ENCODE measurements at places on chromosomes 1 and 21.
A peak's percentile ranks its signal among the peaks of the same experiment; 100 is the strongest.

GRCh38 chr21:15119486-15119885, 54.7 kb upstream of the NRIP1 start:
- DNase-seq: no peak
- H3K27me3 ChIP-seq: no peaks in the 10 kb centered on the region
- no peak overlapping the region for H3K4me3 ChIP-seq
- H3K4me1 ChIP-seq: peaks cover 14% of the 10 kb centered on the region
- H3K27ac ChIP-seq: no peak overlapping the region

DNA sequence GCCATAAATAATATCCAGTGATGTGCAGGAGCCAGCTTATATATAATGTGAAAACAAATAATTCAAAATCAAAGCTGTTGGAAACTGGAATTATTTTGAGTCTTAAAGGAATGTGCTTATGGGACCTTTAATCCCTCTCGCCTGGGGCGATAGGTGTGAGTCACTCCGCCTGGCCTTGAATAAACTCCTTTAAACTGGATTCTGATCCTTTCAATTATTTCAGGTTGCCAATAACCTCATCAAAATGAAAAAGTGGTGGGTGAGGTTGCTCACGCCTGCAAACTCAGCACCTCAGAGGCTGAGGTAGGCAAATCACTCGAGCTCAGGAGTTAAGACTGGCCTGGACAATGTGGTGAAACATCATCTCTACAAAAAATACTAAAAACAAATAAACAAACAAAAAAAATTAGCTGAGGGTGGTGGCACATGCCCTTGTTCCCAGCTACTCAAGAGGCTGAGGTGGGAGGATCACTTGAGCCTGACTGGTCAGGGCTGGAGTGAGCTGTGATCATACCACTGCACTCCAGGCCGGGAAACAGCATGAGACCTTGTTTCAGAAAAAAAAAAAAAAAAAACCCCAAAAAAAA, 11.4 kb upstream of the SLC2A5 start:
- H3K27ac ChIP-seq: no peak overlapping the region
- no peaks in the 10 kb centered on the region for H3K27me3 ChIP-seq
- no peaks in the 10 kb centered on the region for H3K36me3 ChIP-seq
- H3K4me1 ChIP-seq: peaks cover 50% of the 10 kb centered on the region
- no peak overlapping the region for H3K4me3 ChIP-seq

- no peak overlapping the region for H3K27ac ChIP-seq
- H3K27me3 ChIP-seq: no peaks in the 10 kb centered on the region
- no peaks in the 10 kb centered on the region for H3K4me1 ChIP-seq
- no peaks in the 10 kb centered on the region for H3K36me3 ChIP-seq
- no peak for DNase-seq
- H3K4me3 ChIP-seq: no peak overlapping the region
Observed at GRCh38 chr21:25563361-25564116, 43.7 kb downstream of the MRPL39 start.

DNA sequence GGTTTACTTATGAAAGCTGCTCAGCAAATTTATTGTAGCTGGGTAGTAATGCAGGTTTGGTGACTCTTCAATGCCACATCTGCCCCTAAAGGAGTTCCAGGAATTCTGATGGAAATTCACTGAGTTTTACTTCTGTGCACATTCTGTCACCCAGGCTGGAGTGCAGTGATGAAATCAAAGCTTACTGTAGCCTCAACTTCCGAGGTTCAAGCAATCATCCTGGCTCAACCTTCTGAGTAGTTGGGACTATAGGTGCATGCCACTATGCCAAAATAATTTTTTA, 150.6 kb upstream of the RUNX1 start:
- no peak for DNase-seq
- no peak overlapping the region for H3K4me3 ChIP-seq
- H3K36me3 ChIP-seq: no peaks in the 10 kb centered on the region
- H3K4me1 ChIP-seq: peaks cover 17% of the 10 kb centered on the region
- no peak overlapping the region for H3K27ac ChIP-seq

GRCh38 chr1:56196839-56197238, 382.5 kb downstream of the PLPP3 start:
- no peaks in the 10 kb centered on the region for H3K27me3 ChIP-seq
- no peak overlapping the region for H3K4me3 ChIP-seq
- no peaks in the 10 kb centered on the region for H3K36me3 ChIP-seq
- H3K4me1 ChIP-seq: peaks cover 29% of the 10 kb centered on the region
- no peak overlapping the region for H3K27ac ChIP-seq

DNA sequence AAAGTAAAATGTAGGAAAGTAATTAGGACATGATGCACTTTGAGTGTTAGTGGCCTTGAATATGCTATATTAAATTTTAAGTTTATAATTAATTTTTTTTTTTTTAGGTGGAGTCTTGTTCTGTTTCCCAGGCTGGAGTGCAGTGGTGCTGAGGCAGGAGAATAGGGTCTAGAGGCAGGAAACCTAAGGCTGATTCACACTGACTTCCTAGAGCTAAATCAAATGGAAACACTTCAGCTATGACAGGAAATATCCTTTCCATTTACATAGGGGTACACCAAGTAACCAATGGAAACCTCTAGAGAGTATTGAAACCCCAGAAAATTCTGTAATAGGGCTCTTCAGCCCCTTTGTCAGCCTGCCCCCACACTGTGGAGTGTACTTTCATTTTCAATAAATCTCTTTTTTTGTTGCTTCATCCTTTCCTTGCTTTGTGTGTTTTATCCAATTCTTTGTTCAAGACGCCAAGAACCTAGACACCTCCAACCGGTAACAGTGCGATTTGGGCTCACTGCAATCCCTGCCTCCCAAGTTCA, 17.9 kb upstream of the THRAP3 start:
- peaks cover 23% of the 10 kb centered on the region for H3K4me1 ChIP-seq
- H3K36me3 ChIP-seq: no peaks in the 10 kb centered on the region
- H3K4me3 ChIP-seq: no peak overlapping the region
- no peak for DNase-seq
- no peaks in the 10 kb centered on the region for H3K27me3 ChIP-seq

DNA sequence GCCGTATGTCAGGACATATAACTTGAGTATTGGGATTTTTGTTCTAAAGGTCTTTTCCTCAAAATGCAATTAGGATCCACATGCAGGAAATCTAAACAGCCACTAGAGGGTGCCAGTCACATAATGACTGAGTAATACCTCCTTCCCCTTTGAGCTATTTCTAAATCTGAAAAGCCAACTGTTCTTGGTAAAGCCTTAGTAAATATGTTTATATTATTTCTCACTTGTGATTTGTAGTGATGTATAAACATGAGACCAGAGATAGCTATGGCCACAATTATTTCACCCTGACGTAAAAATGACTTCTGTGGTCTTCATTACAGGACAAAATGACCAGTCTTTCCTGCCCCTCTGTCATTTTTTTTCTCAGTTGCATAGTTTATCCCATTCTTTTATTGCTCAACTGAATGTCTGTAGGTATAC, 41.0 kb upstream of the DR1 start:
- no peaks in the 10 kb centered on the region for H3K4me1 ChIP-seq
- H3K27me3 ChIP-seq: no peaks in the 10 kb centered on the region
- DNase-seq: no peak
- no peak overlapping the region for H3K4me3 ChIP-seq
- H3K27ac ChIP-seq: no peak overlapping the region
- no peaks in the 10 kb centered on the region for H3K36me3 ChIP-seq

DNA sequence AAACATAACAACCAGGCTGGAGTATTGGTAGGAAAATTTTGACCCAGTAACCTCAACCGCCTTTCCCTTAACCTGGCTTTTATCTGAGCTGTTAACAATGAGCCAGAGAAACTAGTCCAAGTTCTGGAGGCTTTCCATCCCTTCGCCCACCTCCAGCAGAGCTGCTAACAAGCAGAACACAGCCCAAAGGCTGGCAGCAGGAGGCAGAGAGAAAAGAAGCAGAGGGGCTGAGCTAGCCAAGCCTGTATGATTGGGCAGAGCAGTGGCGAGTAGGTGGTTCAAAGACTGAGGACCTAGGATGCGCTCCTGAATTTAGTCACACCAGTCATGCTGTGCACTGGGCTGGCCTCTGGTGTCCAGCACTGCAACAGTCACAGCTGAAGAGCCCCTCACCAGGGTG, 123.0 kb downstream of the TNR start:
- no peak overlapping the region for H3K27ac ChIP-seq
- H3K4me3 ChIP-seq: no peak overlapping the region
- no peak for DNase-seq
- H3K4me1 ChIP-seq: no peaks in the 10 kb centered on the region

- H3K4me1 ChIP-seq: peaks cover 6% of the 10 kb centered on the region
- H3K27me3 ChIP-seq: no peaks in the 10 kb centered on the region
- H3K27ac ChIP-seq: no peak overlapping the region
- H3K36me3 ChIP-seq: no peaks in the 10 kb centered on the region
- DNase-seq: no peak
Observed at GRCh38 chr1:78437941-78438340, 52.8 kb upstream of the PTGFR start.

DNA sequence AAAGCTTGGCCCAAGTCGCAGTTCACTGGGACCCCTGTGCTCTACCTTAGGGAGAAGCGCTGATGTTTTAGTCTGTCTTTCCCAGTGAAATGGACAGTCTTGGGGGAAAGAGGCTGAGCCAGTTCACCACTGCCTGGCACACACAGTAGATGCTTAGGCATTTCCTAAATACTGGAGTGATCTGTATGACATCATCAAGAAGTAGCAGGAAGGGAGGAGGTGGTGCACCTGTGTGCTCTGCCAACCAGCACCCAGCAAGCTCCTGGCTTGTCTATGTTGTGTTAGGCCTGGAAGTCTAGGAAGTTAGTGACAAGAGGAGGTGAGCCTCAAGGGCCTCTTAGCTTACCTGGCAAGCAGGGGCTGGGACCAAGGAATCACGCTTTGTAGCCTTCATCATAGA, 158.2 kb upstream of the NFIA start:
- no peaks in the 10 kb centered on the region for H3K36me3 ChIP-seq
- H3K4me1 ChIP-seq: peaks cover 14% of the 10 kb centered on the region
- H3K27ac ChIP-seq: no peak overlapping the region
- no peak for DNase-seq
- no peak overlapping the region for H3K4me3 ChIP-seq

GRCh38 chr1:160169553-160170399, 18.4 kb downstream of the ATP1A4 start:
- H3K36me3 ChIP-seq: no peaks in the 10 kb centered on the region
- no peaks in the 10 kb centered on the region for H3K4me1 ChIP-seq
- H3K4me3 ChIP-seq: no peak overlapping the region

DNA sequence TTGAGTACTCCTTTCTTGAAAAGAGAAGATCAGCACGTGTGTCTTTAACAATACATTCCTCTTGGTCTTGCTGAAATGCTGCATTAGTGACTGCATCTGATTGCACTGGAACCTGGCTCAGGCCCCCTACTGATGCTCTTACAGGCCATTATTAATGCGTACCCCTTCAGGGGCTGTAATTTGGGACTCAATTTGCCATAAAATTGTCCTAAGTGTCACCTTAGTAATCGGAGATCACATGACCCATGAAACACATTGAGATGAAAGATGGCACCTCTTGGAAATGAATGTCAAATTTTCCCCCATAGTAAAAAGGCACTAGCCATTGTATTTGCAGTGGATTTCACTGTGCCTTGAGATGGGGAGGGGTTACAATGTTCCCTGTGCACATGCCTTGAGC, 563.3 kb downstream of the KIF26B start:
- no peak for DNase-seq
- H3K36me3 ChIP-seq: no peaks in the 10 kb centered on the region
- H3K27me3 ChIP-seq: no peaks in the 10 kb centered on the region
- H3K4me3 ChIP-seq: no peak overlapping the region
- H3K27ac ChIP-seq: no peak overlapping the region

- no peaks in the 10 kb centered on the region for H3K27me3 ChIP-seq
- no peaks in the 10 kb centered on the region for H3K36me3 ChIP-seq
- no peak for DNase-seq
- peak overlapping the region; percentile 69 for H3K27ac ChIP-seq
Observed at GRCh38 chr1:230103306-230104173, 36.5 kb downstream of the GALNT2 start.

DNA sequence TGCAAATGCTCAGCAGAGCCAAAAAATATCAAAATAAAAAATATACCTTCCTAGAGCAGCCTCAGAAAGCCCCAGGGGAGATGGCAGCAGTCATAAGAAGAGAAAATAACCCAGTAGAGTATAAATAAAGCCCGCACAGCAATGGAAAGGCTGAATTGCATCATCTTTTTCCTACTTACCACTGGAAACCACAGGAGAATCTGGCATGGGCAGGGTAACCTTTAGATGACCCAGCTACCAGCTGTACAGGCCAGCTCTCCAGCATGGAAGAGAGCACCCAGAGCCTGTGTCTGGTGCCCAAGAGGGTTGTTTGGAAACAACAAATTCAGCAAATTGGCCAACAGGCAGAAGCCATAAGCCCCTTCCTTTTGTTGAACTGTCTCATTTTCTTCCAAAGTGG, 253.1 kb downstream of the OMA1 start:
- no peak overlapping the region for H3K4me3 ChIP-seq
- no peak for DNase-seq
- no peaks in the 10 kb centered on the region for H3K4me1 ChIP-seq
- H3K27me3 ChIP-seq: no peaks in the 10 kb centered on the region
- no peak overlapping the region for H3K27ac ChIP-seq

GRCh38 chr1:61318319-61319125, 236.2 kb downstream of the NFIA start:
- H3K36me3 ChIP-seq: no peaks in the 10 kb centered on the region
- no peak for DNase-seq
- peak overlapping the region; percentile 1 for H3K4me3 ChIP-seq

- no peak for DNase-seq
- no peaks in the 10 kb centered on the region for H3K36me3 ChIP-seq
- peaks cover 11% of the 10 kb centered on the region for H3K4me1 ChIP-seq
- H3K27ac ChIP-seq: no peak overlapping the region
- no peak overlapping the region for H3K4me3 ChIP-seq
Observed at GRCh38 chr1:3483801-3484444, 29.5 kb downstream of the ARHGEF16 start.

DNA sequence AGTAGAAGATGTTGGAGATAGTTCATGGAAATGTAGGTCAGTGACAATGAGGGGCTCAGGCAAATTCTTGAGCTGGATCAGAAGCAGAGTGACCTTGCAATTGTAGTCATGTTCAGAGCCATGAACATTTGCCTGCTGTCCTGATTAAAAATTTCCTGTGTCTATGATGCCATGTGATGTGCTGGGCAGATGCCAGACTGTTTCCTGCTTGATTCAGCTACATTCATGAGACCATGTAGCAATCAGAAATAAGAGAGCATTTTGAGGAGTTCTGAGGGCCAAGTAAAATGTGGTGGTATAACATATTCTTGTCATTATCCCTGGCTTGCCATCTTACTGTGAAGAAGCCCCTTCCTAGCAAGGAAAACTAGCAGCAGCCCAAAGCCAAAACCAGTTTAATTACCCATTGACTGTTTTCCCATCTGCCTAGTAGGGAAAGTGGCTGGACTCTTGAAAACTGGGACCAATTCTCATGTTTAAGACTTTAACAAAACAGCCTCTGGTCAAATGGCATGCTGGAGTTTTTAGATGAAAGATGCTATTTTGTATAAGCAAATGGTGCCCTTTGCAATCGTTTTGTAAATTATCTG, 118.3 kb downstream of the NOS1AP start:
- no peak overlapping the region for H3K4me3 ChIP-seq
- no peak for DNase-seq
- H3K36me3 ChIP-seq: no peaks in the 10 kb centered on the region
- H3K27me3 ChIP-seq: no peaks in the 10 kb centered on the region

GRCh38 chr1:110676970-110677369, 2.2 kb upstream of the KCNA3 start:
- DNase-seq: no peak
- H3K36me3 ChIP-seq: no peaks in the 10 kb centered on the region
- peaks cover 20% of the 10 kb centered on the region for H3K4me1 ChIP-seq
- H3K4me3 ChIP-seq: no peak overlapping the region

GRCh38 chr1:66652556-66652955, 99.7 kb upstream of the DYNLT5 start:
- no peak overlapping the region for H3K27ac ChIP-seq
- no peak overlapping the region for H3K4me3 ChIP-seq
- H3K36me3 ChIP-seq: no peaks in the 10 kb centered on the region
- DNase-seq: no peak
- no peaks in the 10 kb centered on the region for H3K27me3 ChIP-seq
